Activated CD4-positive, CD25-positive, alpha-beta regulatory T cell (primary cell): ENCODE measurements at places on chromosomes 5 and 9.

- DNase-seq, result no peak
These were observed 164.9 kb downstream of the KCTD16 start for GRCh38 chr5:144335561-144335960.

- no peak for DNase-seq
These were observed 15.2 kb downstream of the VAV2 start for GRCh38 chr9:133976887-133977286.

DNA sequence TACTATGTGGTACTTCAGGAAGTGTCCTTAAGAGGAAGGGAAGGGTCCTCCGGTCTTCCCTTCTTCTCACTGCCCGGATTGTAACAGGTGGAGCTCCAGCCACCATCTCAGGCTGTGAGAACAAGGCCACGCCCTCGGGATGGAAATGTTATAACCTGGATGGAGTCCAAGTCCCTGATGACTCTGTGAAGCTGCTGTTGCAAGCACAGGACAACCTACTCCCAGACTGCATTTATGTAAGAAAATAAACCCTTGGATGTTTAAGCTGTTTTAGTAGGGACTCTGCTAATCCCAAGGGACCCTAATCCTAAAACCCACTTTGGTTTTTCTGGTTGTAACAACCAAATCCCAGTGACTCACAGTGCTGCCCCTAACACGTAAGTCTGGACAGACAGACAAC, 221.6 kb downstream of the ACTL7B start:
- no peak for DNase-seq

DNA sequence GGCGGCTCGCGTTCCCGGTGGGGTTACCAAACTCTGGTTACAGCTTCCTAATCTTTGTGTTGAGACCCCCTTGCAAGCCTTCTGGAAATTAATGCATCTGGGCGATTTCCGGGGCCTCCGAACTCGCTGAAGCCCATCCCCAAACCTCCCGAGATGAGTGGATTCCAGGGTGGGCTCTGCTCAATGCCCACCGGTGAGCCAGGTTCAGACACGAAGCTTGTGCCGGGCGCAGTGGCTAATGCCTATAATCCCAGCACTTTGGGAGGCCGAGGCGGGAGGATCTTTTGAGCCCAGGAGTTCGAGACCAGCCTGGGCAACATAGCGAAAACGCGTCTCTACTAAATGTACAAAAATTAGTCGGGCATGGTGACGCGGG, 356 bp upstream of the HACD4 start:
- no peak for DNase-seq

DNA sequence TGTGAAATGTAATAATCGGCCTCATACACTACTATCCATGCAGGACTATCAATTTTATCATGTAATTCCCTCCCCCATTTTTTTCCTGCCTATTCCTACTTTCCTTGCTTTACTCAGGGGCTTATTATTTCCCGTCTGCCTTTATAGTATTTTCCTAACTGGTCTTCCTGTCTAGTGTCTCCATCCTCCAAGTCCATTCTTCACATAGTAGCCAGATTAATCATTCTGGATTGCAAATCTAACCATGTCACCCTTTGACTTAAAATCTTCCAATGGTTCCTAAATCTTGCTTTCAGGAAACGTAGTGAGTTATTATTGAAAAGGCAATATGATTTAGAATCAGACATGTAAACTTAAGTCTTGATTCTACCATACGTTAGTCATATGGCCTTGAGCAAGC, 307.4 kb upstream of the HAPLN1 start:
- no peak for DNase-seq

DNA sequence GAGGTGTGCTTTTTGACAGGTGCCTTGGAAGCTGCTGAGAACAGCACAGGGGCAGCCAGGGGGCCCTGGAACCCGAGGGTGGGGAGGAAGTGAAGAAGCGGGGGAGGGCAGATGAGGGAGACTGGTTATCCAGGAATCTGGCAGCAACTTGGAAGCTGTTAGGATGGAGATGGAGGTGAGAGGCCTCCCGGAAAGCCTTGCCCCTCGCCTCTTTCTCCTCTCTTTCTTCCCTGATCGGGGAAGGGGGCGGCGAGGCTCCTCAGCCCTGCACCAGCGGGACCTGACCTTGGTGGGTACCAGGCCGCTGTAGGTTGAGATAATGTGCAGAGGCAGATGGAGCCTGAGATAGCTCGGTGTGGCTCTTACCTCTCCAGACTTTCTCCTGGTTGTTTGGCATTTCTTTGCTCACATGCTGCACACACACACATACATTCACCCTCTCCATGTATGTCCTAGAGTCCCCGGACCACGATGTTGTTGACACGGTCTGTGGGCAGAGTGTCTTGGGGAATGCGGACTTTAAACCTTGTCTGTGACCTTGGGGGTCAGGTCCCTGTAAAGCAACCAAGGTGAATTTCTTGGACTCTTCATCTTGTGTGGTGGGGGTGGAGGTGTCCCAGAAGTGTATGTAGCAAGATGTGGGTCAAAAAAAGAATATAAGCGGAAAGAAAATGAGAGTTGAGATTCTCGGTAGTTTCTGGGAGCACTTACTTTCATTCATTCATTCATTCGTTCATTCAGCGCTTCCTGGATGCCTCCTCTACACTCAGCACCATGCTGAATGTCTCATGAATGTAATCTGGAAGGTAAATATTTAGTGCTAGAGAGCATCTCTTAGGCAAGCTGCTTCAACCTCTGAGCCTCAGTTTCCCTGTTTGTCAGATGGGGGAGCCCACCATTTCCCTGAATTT, 1.6 kb downstream of the WWC1 start:
- DNase-seq, result no peak

- DNase-seq, result no peak
These were observed 3.2 kb downstream of the CEL start for GRCh38 chr9:133065070-133065388.

- DNase-seq, result no peak
These were observed 130.0 kb upstream of the LHFPL2 start for GRCh38 chr5:78778538-78778937.

- DNase-seq, result no peak
These were observed 132.0 kb upstream of the WWC1 start for GRCh38 chr5:168159425-168159824.
